ENCODE measurements at places on chromosomes 7 and 10.

- DNase-seq = no peak
Observed at GRCh38 chr7:151731022-151731441, 145.9 kb downstream of the PRKAG2 start.

DNA sequence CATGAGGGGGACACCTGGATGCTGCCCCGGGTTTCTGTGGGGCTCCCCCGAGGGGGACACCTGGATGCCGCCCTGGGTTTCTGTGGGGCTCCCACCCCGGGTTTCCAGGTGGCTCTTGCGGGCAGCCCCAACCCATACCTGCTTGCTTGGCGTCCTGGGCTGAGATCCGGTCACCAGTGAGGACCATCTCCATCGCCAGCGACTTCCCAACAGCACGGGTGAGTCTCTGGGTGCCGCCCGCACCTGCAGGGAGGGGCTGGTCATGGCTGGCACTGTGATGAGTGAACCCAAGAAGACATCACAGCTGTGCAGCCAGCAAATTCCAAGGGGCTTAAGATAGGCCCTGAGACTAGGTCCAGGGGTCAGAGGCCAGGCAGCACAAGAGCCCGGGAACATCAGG is 6.4 kb downstream of the ECHS1 start:
- no peak for DNase-seq

- no peak for DNase-seq
Observed at GRCh38 chr10:127310430-127310829, 114.0 kb upstream of the INSYN2A start.

GRCh38 chr7:71625545-71625944 is 493.6 kb downstream of the GALNT17 start:
- no peak for DNase-seq

Data from A549 (cell line).